Activated CD8-positive, alpha-beta memory T cell treated with anti-CD3 and anti-CD28 coated beads for 24 hours (primary cell): ENCODE measurements at places on chromosomes 4 and X.

- no peak for DNase-seq
These were observed 30.1 kb downstream of the NEUROG2 start for GRCh38 chr4:112485930-112486329.

DNA sequence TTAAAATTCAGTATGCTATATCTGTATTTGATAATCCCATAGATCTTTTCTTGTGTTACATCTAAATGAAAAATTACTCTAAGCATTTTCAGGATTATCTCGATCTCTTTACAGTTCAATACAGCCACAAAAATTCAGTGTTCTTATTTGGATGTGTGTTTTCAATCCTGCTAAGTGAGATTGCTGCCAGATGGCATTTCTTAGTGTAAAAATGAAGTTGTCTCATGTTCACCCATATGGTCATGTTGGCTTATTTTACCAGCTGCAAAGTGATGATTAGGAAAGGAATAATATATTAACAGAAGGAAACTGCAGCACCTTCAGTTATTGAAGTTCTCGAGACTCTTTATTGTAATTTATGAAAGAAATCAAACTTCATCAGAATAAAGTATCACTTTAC is 12.1 kb upstream of the FAM47A start:
- no peak for DNase-seq

DNA sequence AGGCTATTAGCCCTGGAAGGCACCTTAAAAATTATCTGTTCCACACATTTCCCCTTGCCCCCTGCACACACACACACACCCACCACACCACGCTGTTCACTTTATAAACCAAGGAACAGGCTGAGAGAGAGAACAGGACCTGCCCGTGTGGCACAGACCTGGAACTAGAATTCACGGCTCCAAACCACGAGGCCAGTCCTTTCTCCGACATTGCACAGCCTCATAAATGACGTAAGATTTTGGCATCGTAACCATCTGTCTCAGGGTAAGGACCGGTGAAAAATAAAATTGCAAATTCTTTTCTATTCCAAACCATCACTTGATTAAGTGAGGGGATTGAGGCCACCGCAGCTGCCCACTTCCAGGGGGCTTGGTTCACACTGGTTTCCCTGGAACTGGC is 330.3 kb downstream of the BCOR start:
- DNase-seq = no peak

DNA sequence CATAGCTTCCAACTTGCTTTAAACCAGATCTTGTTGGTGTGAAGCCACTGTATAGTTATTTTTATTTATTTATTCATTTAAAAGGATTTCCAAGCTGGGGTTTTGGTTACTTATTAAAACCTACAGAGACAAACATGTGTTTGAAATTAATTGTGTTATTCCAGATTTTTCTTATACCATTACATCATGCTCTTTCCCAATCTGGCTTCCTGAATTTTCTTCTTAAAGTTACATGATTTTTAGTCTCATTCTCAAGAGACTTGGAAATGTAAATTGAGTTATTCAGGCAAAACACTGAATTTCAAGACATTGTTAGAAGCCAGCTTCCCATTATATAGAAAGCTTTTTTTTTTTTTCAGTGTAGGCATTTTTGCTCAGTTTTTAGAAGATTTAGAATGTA is 381.9 kb downstream of the IL1RAPL1 start:
- no peak for DNase-seq

DNA sequence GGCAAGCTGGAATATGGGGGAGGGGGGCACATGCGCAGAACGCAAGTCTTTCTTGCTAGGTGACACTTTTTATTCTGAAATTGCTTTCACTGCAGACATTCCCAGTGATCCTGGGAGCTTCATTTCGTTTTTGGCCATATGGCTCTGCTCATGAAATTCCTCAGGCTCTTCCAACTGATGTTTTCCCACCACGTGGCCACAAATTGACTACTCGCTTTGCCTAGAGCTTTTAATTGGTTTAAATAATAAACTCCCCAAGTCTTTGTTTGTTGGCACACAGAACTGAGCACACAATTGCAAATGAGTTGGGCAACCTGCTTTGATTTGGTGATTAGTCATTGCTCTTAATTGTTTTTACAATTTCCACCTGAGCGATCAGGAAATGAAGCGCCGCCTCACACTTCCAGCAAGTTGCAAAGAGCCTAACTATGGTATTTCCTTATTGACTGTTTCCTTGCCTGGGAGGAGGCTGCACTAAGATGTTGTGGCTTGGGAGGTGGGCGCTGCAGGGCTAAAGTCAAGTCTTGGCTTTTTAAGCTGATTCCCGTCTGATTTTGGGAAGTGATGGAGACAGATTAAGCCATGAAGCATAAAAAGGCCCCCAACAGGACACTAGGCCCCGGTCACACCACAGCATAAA is 282.5 kb downstream of the ZIC3 start:
- DNase-seq = no peak
